ENCODE measurements at places on chromosomes 6 and 20. TPM values are rescaled to one million over a fixed set of nuclear protein-coding genes. Genes with fewer than 3 reads are reported as not detected.

DNA sequence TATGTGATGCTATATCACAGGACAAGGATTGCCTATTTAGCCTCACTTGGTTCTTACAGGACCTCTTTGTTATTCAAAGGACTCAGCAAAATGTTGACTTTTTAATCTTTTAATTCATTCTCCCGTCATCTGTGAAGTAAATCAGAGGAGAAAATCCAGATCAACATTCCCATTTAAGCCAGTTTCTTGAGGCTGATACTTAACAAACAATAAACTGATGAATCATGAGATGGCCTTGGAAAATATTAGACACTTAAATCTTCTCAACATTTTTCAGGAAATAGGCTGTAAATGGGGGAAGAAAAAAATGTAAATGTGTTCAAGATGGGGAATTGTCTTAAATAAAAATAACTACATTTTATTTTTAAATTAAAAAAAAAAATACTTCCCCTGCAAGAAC, 55.9 kb upstream of the UBR2 start:
- DNase-seq, result no peak

DNA sequence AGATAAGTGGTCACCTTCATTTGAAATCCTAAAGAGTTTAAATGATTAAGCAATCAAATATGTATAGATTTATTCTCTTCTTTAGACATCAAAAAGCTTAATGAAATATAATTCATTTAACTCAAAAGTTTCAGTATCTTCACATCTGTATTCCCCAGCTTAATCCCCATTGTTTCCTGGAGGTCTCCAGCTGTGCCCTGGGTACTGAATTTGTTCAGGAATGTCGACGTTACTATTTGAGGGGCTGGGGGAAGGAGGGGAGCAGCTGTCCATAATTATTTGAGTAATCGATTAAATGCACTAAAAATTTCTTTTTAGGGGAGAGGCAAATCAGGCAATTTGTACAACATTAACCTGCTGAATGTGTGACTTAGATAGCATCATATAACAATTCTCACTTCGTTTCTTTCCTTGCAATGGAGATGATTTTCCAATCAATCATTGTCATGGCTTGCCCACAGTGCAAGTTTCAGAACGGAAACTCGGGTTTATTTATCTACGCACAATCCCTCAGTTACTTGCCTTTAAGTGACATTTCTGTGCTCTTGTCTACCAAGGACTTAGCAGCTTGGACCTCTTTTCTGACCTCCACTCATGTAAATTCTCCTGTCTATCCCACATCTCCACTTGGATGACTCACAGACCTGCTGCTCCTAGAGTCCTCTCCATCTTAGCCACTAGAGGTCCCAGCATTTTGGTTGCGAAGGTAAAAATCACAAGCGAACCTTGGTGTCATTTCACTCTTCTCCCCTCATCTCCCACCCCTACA, 3.9 kb downstream of the DOK5 start:
- DNase-seq, result no peak

DNA sequence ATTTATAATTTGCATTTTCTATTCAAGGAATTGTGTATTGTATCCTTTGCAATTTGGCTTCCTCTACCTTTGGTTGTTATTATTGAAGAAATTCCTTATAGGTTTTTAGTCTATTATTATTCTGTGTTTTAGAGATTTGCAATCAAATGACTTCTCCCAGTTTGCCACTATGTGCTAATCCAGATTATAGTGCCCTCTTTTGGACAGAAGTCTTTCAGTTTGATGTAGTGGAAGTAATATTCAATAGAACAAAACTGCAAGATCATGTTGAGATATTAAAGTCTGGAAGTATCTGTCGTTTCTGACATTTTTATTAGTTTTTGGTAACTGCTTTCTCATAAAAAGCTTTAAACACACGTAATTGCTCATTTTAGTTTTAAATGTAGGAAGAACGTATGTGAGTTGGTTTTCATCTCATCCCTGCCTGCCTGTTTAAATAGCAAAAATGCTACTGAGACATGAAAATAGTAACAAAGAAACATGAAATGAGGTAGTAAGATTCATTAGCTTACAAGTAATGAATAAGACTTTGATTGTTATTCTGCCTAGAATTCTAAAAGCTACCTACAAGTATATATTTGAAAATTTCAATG, 72.8 kb downstream of the RTN4IP1 start:
- DNase-seq, result no peak

DNA sequence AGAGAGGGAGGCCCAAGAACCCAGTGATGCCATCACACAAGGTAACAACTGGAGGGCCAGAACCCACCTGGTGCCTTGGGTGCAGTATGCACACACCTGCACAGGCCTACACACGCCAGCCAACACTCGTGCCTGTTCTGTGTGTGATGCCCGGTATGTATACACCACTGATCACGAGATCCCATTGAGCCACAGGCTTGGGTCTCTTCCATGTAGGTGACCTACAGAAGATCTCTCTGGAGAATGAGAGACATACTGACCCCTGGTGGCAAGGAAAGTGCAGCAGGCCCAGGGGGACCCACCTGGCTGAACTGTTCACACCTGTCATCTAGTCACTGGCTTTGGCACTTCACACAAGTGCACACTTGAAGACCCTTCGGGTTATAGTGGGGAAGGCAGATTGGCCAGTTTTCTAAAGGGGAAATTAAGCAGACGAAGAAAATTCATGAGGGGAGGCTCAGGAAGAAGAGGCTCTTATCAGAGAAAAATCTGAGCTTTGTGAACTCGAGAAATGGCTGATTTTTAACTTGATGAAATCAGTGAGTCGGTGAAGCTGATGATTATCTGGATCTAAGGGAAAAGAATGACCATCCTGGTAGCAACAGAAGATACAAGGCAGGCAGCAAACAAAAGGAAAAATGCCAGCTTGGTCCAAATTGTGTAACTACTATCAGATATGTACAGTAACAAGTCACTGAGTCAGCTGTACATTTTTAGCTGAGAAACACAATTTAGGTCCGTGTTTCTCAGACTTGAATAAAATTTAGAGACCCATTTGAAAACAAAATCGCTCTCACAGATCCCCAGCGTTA, 69.1 kb upstream of the PBOV1 start:
- DNase-seq, result peak; percentile 21

DNA sequence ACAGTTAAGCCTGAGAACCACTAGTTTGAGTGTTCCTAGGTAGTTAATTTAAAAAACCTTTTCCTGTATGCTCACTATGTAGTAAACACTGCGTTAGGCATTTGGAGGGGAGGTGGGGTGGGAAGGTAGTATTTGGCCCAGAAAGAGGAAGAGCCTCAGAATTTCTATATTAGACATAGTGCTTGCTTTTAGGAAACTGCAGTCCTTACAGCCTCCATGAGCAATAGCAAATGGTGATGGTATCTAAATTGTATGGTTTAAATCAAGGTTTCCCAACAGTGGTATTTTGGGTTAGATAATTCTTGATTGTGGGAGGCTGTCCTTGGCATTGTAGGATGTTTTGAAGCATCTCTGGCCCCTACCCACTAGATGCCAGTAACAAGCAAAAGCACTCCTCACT, 61.5 kb upstream of the RIPOR2 start:
- no peak for DNase-seq

DNA sequence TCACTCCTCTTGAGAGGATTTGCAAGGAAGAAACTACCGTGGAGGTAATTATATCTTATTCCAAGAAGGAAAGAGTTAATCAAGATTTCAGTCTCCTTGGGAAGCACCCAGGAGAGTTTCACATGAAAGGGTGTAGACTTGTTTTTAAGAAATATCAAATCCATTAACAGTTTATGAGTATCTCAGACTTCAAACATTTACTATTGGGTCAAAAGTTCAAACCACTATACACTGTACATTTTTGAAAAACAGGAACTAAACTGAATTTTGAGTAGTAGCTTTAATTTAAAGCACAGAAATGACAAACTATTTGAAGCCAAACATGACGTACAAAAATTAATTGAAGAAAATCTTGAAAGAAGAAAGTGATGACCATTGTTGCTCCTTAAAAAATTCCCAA, 164.0 kb downstream of the FOXC1 start:
- no peak for DNase-seq

- no peak for DNase-seq
Observed at GRCh38 chr6:27617700-27618689, 145.1 kb upstream of the ZNF184 start.

- peak; percentile 58 for DNase-seq
Observed at GRCh38 chr6:28606424-28607391, 81.0 kb downstream of the GPX5 start.

- peak; percentile 61 for DNase-seq
Observed at GRCh38 chr6:27582928-27583725, 110.2 kb upstream of the ZNF184 start.

DNA sequence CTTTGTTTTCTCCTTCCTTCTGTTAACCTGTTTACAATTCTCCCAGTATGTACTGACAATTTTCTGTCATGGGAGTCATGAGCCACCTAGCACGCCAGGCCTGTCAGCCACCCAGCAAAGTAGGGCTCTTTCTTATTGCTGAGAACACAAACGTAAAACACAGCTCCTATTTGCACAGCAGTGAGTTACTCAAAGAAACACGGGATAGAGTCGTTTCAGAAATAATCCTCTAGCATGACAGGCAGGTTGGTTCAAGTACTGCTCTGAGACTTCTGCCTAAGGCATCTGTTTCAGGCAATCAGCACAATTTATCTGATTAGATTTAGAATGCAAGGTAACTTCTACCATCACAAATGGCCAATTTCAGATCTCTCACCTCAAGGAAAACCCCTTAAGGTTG, 88.8 kb downstream of the CD24 start:
- DNase-seq, result no peak

DNA sequence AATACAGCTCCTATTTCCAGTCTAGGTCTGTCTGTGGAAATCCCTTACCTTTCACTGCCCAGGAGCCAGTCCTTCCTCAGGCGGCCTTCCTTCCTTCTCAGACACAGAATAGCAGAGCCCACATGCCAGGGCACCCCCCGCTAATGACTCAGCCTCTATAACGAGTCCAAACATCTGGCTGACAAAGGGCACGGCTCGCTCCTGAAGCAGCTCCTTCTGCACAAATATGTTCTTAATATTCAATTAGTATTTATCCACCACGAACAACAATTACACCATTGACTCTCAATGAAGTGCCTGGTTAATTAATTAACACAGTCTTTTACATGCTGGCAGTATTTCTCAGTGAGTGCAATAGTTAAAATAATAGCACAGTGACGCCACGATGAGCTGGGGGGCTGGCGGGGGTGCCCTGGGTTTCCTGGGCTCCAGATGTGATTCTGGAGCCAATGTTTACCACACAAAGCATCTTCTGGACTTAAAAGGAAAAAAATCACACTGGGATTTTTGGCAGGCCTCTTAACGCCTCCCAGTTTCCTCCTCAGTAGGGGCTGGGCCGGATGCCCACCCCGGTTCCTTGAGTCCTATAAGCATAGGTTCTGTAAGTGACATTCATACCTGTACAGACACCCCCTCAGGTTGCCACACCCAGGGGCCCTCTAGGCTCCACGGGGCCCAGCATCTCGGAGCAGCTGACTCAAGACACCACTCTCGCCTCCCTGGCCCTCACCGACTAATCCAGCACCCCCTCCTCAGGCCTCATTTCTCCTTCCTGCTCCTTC, 158.6 kb upstream of the MLN start:
- DNase-seq, result no peak

DNA sequence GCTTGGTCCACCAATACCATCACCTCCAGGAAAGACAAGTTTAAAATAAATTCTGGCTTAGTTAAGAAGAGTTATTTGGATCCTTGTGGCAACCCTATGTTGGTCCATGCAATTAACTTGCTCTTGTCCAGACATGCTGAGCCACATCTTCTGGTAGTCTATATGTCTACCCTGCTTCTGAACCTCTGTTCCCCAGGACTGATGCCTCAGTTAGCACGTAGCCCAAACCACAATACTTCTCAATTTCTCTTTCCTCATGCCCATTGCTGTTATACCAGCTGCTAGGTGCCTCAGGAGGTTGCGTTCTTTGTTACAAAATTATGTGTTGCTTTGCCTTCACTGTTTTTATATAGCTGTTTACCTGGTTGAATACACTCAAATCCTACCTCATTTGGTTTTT, 116.4 kb upstream of the KCNQ5 start:
- no peak for DNase-seq

GRCh38 chr6:83853178-83854000, at the start of gene RIPPLY2:
RIPPLY2 (plus strand) TSS chr6:83853360; CDS start chr6:83853417, 57 bp downstream.
- peak; percentile 18 for DNase-seq

DNA sequence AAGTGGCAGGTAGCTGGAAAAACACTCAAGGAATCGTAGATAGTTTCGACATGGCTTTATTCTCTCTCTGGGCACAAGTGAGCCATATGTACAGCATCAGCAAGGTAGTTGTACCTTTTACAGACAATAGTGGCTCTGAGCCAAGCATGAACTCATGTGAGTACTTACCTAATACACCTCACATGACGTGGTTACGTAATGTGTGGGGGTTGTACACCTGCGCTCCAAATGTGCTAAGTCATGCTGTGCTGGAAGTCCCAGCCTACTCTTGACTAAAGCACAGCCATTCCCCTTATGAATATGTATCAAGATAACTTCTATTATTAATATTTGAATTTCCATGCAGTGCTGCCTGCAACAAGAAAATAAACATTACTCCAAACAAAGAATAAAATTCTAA, 78.8 kb upstream of the HMGN3 start:
- DNase-seq, result no peak

DNA sequence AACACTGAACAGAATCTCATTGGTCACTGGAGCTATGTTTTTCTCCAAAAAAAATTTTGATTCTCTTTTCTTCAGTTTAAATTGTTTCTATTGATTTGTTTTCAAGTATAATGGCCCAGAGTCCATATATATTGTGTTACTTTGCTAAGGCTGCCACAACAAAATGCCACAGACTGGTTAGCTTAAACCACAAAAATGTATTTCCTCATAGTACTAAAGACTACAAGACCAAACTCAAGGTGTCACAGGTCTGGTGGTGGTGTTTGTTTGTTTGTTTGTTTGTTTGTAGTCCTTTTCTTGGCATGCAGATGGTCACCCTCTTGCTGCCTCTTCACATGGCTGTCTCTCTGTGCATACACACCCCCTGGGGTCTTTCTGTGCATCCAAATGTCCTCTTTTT, 34.0 kb downstream of the BMP5 start:
- no peak for DNase-seq

The TREML1 gene
- total RNA-seq, result not detected

The SHLD1 gene
- 6.9 TPM for total RNA-seq

The PHACTR3 gene
- not detected for total RNA-seq

The TRIM15 gene
- total RNA-seq, result 0.29 TPM

The COL9A1 gene
- not detected for total RNA-seq

The F13A1 gene
- not detected for total RNA-seq

The DEFB124 gene
- total RNA-seq, result not detected

The ENPP5 gene
- total RNA-seq, result 0.33 TPM

The KCNK16 gene
- not detected for total RNA-seq
